Activated T-cell treated with anti-CD3 and anti-CD28 coated beads, Interleukin-2, amount 50 U/mL, for 1 hour (primary cell): ENCODE measurements at places on chromosomes 1 and 21.
A peak's percentile ranks its signal among the peaks of the same experiment; 100 is the strongest.

DNA sequence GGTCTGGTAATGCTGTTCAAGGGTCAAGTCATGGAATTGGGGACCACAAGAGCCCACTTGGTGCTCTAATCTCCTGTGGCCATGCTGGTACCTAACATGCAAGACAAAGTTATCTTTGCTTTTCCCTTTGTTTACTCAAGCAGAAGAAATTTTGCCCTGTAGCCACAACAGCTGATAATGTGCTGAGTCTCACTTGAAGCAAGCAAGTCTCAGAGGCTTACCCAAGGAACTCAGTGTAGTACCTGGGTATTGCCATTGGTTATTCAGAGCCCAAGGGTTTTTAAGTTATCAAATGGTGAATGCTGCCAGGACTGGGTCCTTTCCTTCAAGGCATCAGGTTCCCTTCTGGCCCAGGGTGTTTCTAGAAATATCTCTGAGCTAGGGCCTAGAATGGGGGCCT is 198.9 kb upstream of the RNPC3 start:
- DNase-seq: no peak

GRCh38 chr1:43636006-43636641 is 13.8 kb upstream of the KDM4A start:
- DNase-seq: no peak

- DNase-seq: no peak
Observed at GRCh38 chr1:117780687-117781475, 148.5 kb downstream of the GDAP2 start.

DNA sequence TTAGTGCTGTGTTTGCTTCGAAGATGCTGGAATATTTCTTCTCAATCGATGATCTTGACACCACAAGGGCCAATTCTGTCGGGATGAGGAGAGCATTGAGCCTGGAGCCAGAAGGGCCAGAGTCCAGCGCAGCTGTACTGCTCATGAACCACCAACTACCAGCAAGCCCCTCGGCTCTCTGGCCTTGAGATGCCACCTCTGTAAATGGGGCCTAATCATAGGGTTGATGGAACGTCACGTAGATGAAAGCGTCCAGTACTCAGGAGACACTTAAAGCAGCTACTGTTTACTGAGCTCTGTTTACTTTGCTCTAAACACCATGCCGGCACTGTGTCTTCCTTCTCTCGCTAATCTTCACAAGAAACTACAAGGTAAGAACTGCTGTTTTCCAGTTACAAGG is 26.3 kb downstream of the CCDC185 start:
- no peak for DNase-seq

GRCh38 chr1:203162403-203162802 is 13.2 kb downstream of the MYBPH start:
- DNase-seq: no peak

GRCh38 chr1:53256511-53257453 is 18.5 kb upstream of the MAGOH start:
- no peak for DNase-seq

DNA sequence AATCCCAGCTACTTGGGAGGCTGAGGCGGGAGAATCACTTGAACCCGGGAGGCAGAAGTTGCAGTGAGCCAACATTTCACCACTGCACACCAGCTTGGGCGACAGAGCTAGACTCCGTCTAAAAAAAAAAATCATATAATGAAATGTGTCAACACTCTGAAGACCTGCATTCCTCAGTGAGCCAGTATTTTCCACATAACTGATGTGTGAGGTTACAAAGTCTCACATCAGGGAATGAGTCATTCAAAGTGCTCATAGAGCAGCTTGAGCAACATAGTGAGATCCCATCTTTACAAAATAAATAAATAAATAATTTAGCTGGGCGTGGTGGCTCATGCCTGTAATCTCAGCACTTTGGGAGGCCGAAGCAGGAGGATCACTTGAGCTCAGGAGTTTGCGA is 65.5 kb downstream of the CASZ1 start:
- no peak for DNase-seq

- no peak for DNase-seq
Observed at GRCh38 chr1:245843101-245843500, 664.0 kb downstream of the SMYD3 start.

- DNase-seq: no peak
Observed at GRCh38 chr21:27803571-27803970, 836.7 kb upstream of the ADAMTS5 start.

- DNase-seq: no peak
Observed at GRCh38 chr1:4046836-4047461, 146.9 kb upstream of the C1orf174 start.

DNA sequence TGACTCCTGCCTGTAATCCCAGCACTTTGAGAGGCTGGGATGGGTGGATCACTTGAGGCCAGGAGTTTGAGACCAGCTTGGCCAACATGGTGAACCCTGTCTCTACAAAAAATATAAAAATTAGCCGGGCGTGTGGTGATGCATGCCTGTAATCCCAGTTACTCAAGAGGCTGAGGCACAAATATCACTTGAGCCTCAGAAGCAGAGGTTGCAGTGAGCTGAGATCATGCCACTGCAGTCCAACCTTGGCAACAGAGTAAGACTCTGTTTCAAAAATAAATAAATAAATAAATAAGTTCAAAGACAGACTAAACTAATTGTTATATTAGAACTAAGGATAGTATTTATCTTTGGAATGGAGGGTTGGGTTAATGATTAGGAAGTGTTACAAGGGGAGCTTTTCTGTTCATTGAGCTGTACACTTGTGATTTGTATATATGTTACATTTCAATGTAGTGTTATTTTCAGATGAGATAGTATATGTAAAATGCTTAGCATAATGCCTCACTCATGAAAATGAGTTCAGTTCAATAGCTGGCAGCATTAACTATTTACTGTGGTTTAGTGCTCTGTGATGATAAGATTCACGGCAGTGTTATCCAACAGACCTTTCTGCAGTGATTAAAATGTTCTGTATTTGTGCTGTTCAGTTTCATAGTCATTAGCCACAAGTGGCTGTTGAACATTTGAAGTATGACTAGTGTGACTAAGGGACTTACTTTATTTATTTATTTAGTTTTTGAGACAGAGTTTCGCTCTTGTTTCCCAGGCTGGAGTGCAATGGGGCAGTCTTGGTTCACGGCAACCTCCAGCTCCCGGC is 47.7 kb downstream of the OSBPL9 start:
- no peak for DNase-seq

GRCh38 chr1:209770636-209771415 is 13.5 kb downstream of the C1orf74 start:
- DNase-seq: no peak

DNA sequence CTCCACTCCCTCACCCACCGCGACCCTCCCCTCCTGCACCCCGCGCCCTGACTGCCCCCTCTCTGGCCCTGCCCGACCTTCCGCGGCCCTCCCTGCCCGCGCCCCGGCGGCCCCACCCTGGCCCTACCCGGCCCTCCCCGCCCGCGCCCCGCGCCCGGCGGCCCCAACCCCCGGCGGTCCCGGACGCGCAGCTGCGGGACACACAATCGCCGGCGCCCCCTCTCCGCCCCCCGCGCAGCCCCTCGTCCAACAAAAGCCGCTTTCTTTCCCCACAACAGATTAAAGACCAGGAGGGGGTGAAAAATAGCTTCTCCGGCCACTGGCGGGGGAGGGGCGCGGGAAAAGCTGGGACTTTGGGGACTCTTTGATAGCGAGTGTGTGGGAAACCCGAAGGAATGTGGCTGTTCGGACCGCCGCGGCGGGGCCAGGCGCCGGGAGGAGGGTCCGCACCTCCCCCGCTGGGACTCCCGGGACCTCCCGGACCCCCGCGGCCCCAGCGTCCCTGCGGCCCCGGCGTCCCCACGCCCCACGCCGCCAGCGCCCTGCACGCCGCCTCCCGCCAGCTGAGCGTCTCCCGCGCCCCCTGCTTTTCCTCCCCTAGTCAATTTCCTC is 8.8 kb upstream of the ID3 start:
- no peak for DNase-seq

GRCh38 chr1:89065079-89065868 is at the start of gene GBP1:
GBP1 (minus strand) TSS chr1:89065208; CDS start chr1:89063234, 1,974 bp downstream.
- no peak for DNase-seq

- no peak for DNase-seq
Observed at GRCh38 chr1:2228694-2229036, 546 bp downstream of the SKI start.

DNA sequence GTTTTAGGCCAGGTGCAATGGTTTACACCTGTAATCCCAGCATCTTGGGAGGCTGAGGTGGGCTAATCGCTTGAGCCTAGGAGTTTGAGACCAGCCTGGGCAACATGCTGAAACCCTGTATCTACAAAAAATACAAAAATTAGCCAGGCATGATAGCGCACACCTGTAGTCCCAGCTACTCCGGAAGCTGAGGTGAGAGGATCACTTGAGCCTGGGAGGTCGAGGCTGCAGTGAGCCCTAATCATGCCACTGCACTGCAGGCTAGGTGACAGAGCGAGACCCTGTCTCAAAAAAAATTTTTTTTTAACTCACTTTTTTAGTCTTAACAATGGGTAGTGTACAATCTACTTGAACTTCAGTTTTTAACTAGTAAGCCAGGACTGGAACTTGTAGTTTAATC is 137.5 kb downstream of the HS2ST1 start:
- no peak for DNase-seq

- DNase-seq: no peak
Observed at GRCh38 chr1:214249651-214250050, 31.3 kb upstream of the SMYD2 start.

DNA sequence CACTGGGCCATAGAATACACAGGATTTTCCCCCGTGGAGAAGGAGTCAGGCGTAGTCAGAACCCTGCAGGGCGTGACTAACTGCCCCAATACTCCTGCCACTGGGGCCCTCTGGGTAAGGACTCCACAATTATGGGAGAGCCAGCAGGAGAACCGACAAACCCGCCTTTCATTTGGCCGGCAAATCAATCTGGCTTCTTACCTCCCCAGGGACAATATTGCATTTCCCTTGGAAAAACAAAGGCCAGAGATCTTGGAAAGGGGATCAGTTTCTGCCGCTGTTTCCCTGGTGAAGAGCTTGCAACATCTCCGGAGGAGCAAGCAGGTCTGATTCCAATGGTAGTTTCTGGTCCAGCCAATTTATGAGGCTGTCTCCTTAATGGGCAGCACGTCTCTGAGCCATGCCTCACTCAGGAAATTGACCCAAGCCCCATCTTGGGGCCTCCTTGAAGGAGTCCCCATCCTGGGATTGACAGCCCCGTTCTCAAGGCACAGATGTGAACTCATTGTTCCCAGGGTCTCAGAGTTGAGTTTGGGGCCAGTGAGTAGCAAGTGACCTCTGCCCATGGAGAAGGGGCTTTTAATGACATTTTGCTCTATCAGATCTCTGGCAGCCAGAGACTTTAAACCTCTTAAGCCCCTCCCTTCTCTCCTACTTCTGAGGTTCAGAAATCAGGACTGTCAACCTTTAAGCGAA is 4.3 kb downstream of the TRABD2B start:
- no peak for DNase-seq

DNA sequence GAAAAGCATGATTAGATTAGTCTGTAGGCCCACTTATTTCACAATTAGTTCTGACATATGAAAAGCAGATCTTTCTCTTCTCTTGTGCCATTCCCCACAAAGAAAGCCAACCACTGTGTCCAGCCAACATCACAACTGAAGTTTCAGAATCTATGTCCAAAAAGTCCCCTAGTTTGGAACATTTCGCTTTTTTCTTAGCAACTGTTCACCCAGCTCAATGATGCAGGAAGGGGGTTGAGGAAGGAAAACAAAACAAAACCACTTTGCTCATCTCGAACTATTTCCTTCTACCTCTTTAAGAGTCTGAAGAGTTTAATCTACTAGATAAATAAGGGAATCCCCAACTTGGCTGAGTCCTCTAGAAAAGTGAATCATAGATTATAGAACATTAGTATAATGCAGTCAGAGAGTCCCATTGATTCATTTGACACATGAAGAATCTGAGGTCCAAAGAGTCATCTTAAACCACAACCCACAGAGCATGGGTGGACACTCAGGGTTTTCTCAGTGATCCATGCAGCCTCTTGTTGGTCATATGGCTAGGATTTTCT is 159.3 kb upstream of the SGIP1 start:
- DNase-seq: no peak

GRCh38 chr1:194194724-194195123 is 1008.3 kb upstream of the B3GALT2 start:
- DNase-seq: no peak

GRCh38 chr1:208581209-208581608 is 337.0 kb upstream of the PLXNA2 start:
- no peak for DNase-seq

DNA sequence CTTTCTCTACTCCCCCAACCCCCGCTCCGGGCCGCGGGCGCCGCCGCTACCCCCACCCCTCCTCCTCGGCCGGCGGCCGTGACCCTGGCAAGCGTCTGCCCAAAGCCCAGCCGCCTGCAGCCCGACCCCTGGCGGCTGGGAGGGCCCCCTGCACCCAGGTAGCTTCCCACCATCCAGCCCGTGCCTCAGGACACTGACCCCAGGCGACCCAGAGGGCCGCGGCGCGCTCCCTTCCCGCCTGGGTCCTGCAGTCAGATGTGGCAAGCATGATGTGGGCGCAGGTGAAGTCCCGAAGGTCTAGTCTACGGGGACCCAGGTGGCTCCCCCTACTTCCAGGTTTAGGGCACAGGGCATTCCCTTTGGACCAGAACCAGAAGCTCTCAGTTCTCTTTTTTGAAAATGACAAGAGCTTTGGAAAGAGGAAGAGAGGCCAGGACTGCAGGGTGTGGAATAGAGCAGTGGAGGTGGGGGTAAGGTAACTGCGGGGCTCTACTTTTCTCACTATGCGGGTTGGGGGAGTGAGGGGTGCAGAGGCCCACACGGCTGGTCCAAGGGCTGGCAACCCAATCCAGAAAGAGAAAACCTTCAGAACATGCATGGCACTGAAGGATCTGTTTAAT is at the start of gene DENND4B:
Gene DENND4B (minus strand): TSS at position 97 of the 620 bp plus-strand sequence. CDS start 2,344 bp downstream, outside the sequence.
- peak; percentile 78 for DNase-seq

DNA sequence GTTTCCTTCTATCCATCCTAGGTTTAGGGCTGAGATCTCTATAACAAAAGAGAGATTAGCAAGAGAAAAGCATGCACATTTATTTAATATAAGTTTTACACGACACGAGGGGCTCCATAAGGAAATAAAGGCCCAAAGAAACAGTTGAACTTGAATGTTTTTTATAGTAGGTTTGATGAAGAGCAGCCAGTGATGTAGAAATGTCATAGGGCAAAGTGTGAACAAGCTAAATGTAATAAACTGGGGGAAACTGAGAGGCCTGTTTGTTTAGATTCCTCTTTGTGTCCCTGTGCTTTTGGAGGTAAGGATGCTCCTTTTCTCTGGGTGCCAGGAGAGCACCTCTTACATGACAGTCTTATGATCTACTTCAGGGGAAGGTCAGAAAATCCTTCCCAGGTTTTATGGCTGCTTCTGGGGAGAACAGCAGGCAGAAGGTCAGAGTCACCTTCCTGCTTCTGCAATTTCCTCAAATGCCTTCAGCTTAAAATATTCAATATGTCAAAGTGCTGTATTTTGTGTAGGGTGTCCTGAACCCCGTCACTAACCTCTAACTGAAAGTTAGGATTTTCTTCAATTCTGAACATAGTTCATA is 9.5 kb upstream of the HORMAD1 start:
- DNase-seq: no peak

GRCh38 chr21:45443595-45444181 is 38.7 kb downstream of the COL18A1 start:
- no peak for DNase-seq

DNA sequence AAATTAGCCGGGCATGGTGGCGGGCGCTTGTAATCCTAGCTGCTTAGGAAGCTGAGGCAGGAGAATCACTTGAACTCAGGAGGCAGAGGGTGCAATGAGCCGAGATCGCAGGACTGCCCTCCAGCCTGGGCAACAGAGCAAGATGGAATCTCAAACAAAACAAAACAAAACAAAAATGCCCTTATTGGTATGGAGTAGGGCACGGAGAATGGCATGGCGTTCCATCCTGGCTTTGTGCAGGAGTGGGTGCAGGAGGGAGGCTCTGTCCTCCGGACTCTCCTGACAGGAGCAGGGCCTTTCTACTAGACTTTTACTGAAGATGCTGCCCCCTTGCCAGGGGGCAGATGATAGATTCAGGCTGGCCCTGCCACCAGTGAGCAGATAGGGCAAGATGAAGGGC is 1.0 kb downstream of the TMEM61 start:
- DNase-seq: no peak
